Activated B cell treated with CpG ODN at 0.5 μM for 24 hours (primary cell): ENCODE measurements at places on chromosomes 2 and 18. TPM values are rescaled to one million over a fixed set of nuclear protein-coding genes. Genes with fewer than 3 reads are reported as not detected.
A peak's percentile ranks its signal among the peaks of the same experiment; 100 is the strongest.

The AGAP1 gene
- total RNA-seq, result not detected in 2 replicates

GRCh38 chr2:165251366-165251765, 12.2 kb downstream of the SCN2A start:
- DNase-seq, result no peak

DNA sequence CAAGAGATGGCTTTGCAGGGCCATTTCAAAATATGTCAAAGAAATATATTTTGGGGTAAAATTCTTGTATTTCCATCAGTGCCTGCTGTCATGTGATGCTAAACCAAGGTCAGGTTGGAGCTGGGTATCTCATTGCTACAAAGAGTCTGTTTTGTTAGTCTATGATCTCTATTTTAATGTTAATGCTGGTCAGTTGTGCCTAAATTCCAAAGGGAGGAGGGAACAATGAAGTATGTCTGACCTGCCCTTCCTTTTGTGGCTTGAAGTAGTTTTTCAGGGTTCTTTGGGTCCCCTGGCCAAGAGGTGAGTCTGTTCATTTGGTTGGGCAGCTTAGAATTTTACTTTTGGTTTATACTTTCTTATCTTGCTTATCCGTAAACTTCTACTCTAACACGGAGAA, 61.6 kb upstream of the DYNAP start:
- no peak for DNase-seq

DNA sequence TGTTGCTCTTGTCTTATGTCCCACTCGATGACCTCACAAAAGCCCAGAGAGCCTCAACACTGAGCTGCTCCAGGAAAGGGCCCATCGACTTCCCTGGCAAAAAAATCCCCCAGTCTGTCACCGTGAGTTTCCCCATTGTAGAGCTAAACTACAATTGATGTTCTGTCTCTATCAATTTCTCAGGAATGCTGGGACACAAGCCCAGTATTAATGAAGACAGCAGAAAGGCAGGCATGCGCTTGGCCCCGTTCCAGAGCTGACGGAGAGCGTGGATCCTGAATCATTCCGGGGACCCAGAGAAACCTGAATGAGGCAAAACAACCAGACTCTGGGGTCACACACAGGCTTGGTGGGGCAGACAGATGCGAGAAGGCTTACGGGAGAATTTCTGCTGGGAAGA, 146.9 kb downstream of the TTC32 start:
- no peak for DNase-seq

DNA sequence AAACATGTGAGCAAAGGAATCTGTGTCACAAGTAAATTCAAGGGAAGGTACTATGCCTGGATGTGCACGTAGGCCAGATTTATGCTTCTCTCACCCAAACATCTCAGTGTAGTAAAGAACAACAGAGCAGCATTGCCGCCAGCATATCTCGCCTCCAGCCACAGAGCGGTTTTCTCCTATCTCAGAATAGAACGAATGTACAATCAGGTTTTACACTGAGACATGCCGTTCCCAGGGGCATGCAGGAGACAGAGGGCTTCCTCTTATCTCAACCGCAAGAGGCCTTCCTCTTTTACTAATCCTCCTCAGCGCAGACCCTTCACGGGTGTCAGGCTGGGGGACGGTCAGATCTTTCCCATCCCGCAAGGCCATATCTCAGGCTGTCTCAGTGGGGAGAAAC, 175.3 kb downstream of the RPIA start:
- DNase-seq, result no peak

DNA sequence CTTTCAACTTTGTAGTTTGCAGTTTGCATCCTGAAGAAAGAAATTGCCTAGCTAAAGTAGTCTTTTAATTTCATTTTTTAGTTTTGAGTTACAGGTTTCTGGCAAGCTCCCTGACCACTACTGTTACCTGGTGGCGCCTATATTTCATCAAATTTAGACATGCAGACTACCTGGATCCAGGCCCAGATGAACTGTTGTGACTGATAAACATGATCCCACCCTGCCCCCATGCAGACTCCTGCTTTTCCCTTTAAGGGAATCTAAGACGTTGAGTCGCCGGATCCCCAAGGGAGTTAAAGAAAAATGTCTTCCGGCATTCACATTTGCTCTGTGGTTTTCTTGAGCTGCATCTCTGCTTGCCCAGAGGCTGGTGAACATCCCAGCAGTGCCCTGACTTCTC, 22.2 kb downstream of the METAP1D start:
- DNase-seq, result no peak

DNA sequence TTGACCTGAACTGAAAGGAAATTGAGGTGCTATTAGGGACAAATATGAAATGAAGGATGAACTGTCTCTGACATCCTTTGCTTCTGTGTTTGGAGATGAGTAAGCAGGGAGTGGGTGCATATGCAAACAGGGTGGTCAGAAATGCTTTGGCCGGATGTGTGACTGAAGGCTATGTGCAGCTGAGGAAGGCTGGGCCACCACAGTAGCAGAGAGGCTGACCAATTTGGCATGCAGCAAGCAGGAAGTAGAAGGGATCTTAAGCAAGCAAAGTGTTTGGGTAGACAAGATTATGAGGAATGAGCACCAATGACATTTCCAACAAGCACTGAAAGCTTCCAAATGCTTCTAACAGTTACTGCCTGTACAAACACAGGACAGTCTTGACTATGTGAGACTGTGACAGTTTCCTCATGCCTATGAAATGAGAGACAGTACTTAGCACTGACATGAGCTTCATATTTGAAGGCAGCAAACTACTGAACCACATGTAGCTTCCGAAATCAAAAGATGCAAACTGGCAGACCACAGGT, 3.3 kb upstream of the ACTR3 start:
- peak; percentile 32 for DNase-seq

The IL36A gene
- not detected in 2 replicates for total RNA-seq

DNA sequence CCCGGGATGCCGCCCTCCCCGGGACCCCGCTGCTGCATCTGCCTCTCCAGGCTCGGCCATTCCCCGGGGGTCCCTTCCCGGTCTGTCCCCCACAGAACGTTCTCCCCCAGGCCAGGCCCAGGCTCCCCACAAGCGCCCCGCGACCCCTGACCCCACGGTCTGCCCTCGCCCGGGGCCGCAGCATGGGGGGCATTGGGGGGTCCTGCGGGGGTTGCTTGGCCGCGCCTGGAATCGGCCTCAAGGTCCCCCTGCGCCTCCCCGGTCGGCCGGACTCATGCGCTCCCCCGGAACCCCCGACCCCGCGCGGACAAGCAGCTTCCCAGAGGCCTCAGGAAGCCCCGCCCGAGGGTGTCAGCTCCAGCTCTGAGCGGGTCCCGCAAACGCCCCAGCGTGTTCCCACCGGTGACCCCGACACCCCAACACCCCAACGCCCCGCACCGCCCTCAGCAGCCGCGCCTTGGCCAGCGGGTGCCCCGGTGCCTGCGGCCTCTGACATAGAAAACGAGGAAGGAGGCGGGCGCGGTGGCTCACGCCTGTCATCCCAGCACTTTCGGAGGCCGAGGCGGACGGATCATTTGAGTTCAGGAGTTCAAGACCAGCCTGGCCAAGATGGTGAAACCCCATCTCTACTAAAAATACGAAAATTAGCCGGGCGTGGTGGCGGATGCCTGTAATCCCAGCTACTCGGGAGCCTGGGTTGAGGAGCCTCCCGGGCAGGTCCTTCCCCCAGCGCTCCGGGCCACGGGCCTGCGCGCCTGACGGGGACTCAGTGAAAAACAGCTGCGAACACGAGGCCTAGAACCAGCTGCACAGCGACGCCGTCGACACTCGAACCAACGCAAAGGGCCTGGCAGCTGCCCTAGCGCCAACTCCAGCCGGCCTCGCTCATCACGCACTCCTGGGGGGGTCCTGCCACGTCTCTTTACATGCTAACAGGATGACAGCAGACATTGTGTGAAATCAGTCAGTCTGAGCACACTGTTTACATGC, 61.8 kb upstream of the CTDP1 start:
- no peak for DNase-seq

DNA sequence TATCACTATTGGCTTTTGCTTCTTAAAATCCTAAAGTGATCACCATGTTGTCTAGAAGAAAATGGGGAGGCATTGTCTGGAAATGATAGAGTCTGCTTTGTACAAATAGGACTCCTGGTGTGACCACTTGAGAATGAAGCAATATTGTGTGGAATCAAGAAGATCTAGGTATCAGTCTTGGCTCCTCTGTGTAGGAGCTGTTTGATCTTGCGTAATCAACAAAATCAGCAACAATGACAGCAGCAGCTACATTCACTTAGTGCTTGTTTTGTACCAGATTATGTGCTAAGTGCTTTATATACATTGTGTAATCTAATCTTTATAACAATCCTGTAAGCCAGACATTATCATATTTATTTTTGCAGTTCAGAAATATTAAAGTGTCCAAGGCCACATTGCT, 17.8 kb downstream of the NCOA1 start:
- DNase-seq, result no peak

DNA sequence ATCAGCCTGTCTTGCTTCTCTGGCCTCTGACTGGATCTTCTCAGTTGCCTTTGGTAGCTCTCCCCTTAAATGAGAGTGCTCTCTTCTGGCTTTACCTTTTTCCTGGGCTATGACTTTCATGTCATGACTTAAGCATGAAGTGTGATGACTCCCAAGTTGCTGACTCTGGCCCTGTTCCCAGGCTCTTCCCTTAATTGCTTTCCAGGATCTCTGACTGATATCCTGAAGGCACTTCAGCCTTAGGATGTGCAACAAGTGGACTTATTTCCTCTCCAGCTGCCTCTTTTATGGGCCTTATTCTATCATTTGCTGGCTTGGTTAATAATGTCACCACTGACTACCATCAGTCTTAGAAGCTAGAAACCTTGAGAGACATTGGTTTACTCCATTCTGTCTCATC, 17.4 kb downstream of the SEMA4F start:
- DNase-seq, result no peak

DNA sequence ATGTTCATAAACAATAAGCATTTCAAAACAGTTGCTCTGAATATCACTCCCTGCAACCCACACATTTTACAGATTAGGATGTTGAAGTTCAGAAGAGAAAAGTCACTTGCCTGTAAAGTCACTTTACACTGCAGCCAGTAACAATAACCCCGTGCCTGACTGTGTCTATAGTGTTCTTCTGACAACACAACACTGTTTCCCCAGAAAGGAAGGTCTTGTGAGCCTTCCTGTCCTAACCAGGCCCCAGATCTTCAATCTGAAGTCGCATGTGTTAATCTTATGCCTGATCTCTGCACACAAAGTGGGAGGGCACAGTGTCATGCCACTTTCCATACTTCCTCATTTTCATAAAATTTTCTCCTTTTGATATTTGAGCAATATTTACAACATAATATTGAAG, 120.2 kb downstream of the FEZ2 start:
- DNase-seq, result no peak

The LAMA3 gene
- 0.07 TPM in 1 of 2 replicates, not detected in the other for total RNA-seq

The L3MBTL4 gene
- 10.6 and 12.3 TPM in 2 replicates for total RNA-seq

DNA sequence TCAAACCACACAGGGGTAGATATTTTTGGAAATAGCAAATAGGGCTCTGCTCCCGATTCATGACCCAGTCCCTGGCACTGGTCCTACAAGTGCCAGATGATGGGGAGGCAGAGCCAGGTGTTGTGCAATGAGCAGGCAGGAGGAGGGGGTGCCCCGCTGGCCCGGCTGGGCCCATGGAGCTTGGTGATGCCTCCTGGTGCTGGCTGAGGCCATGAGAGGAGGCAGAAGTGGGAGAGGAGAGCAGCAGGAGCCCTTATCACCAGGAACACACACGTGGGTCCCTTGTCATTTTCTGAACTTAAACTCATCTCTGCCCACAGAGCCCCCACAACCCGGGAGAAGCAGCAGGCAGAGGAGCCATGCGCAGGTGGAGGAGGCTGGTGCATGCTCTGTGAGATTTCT, 90.5 kb upstream of the MAPK4 start:
- no peak for DNase-seq

DNA sequence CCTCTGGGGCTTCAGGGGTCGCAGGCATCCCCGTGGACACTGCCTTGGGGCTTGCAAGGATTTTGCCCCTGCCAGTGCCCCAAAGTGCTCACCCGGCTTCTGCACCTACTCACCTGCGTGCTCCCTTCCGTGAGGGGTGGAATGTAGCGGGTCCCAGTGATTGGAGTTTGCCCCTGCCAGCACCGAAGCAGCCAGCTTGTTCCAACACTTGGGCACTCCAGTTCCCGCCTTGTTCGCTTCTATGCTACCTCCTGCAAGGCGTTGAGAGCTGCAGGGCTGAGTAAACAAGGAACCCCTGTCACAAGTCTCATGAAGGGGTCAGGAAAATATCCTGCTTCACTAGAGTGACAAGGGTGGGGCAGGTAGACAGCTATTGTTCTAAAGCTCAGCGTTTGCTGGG, 631.5 kb downstream of the EPHA4 start:
- DNase-seq, result no peak

The ANKRD30B gene
- total RNA-seq, result not detected in 2 replicates

The ANKRD30BL gene
- total RNA-seq, result not detected in 2 replicates

GRCh38 chr2:149410701-149411484, 80.5 kb downstream of the LYPD6 start:
- DNase-seq, result no peak

DNA sequence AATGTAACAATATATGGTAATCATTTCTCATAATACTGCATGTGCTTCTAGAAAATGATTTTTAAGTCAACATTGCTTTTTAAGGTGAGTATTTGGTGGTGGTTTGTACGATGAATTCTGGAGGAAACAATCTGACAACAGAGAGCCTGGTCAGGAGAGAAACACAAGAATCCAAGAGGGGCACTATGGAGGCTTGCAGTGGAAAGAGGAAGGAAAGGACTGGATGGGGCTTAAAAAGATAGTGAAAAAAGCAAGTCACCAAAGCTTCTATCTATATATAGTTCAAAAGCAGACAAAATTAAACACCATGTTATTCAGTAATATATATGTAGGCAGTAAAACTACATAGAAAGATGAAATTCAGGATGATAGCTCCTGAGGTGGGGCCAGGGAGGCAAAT, 109.4 kb upstream of the SERTAD2 start:
- no peak for DNase-seq

DNA sequence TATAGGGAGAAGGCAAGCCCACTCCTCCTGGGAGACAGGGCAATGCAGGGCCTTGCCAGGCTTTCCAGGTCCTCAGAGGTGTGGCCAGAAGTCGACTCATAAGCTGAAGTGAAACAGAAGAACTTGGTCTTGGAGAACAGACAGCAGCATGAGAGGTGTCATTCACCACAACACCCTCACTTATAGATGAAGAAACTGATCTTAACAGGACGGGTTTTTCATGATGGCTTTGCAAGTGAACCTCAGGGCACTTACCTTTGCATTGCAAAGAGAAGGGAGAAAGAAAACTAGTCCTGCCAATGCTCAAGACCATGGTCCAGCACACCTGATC, 198.8 kb downstream of the CYRIA start:
- no peak for DNase-seq

DNA sequence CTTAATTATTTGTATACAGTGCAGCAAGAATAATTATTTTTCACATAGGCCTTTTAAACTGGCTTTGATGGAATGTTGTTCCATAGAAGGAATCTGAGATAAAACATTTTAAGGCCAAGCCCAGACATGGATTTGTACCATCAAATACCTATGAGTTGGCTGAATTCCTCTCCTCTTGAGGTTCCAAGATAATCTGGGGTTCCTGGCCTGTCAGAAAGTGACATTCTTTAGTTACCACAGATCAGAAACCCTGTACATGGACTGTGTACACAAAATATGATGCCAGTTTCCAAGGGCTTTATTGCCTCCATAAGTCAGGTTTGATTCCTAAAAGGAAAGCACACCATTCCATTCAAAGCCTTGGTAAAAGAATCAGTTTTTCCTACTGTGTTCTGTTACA, 1256.7 kb upstream of the NRXN1 start:
- DNase-seq, result no peak
